ENCODE measurements at places on chromosomes 1 and 21.

- DNase-seq: no peak
Measured at GRCh38 chr1:145972580-145972979, 8.1 kb downstream of the POLR3GL start.

DNA sequence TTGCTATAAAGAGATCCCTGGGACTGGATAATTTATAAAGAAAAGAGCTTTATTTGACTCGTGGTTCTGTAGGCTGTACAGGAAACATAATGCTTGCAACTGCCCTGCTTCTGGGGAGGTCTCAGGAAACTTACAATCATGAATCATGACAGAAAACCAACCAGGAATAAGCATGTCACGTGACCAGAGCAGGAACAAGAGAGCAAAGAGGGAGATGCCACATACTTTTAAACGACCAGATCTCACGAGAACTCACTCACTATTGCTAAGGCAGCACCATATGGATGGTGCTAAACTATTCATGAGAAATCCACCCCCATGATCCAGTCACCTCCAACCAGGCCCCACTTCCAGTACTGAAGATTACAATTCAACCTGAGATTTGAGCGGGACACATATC is 49.8 kb upstream of the RCC1 start:
- peak; percentile 9 for DNase-seq

DNA sequence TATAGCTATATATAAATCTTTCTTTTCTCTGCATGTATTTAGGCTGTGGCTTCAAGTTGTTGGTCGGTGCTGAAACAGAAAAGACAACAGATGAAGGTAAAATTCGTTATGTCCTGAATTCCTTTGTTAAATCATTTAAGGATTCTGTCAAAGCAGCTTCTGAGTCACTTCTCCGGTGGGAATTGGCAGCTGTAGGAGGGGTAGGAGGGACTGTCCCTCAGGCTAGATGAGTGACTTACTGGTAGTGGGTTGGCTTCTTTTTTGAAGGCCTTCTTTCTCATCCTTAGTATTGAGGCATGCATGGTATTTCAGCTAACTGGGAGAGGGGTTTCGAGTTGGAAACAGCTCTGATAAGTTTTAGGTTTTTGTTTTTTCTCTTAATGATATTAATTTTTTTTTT is 22.1 kb upstream of the NEXN start:
- DNase-seq: no peak

GRCh38 chr1:192080684-192081083 is 77.6 kb upstream of the RGS18 start:
- DNase-seq: no peak

- DNase-seq: no peak
Measured at GRCh38 chr1:17207540-17207939, 2.6 kb downstream of the PADI1 start.

DNA sequence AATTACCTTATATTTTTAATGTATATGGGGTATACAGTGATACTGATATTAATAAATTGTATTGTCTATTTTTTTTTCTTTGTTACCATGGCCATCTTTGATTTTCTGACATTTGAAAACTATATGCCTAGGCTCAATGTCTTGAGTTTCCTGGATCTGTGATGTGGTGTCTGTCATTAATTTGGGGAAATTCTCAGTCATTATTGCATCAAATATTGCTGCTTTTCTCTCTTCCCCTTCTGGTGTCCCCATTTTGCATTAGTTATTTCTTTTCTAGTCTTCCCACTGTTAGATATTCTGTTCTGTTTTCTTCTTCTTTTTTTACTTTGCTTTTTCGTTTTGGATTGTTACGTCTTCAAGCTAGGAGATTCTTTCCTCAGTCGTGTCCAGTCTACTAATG is 33.8 kb downstream of the ZBTB40 start:
- DNase-seq: no peak

- DNase-seq: no peak
Measured at GRCh38 chr1:81129366-81129765, 671.4 kb upstream of the ADGRL2 start.

DNA sequence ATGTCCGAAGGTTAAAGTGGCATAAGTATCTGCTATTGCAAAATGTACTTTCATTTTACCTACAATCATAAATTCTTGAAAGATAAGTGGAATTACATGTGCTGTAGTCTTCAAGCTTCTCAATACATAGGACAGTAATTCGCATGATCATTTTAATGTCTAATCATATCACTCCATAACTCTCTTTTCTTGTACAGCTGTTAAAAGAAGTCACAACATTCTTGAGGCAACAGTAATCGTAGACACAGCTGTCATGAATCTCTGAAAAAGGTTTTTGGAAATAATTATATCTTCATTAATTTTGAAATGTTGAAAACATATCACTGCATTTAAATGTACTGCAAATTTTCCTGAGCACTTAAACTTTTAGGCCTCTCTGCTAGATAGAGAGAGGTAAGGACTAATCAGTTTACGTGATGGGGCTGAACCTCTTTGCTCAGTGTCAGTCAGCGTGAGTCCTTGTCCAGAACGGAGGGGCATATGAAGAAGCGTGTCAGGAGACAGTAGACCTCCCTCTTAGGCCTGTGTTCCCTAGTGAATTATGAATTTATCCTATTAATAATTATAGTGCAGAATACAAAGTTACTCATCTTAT is 133.4 kb downstream of the NEK7 start:
- no peak for DNase-seq

DNA sequence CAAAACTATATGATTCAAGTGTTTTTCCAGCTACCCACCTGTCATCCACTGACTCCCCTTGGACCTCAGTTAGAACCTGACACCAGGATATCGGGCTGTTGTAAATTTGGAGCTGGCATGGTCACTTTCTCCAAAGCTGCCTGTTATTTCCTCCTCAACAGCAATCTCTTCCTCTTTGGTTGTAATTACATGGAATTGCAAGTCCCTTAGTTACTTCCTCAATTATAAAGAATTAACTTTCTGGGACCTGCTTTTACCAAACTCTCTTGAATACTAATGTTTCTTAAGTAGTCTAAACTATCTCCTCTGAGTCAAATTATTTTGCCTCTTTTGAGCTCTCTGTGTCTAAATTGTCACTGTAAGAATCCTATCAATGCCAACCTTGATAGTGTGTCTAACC is 150.3 kb upstream of the SGIP1 start:
- no peak for DNase-seq

DNA sequence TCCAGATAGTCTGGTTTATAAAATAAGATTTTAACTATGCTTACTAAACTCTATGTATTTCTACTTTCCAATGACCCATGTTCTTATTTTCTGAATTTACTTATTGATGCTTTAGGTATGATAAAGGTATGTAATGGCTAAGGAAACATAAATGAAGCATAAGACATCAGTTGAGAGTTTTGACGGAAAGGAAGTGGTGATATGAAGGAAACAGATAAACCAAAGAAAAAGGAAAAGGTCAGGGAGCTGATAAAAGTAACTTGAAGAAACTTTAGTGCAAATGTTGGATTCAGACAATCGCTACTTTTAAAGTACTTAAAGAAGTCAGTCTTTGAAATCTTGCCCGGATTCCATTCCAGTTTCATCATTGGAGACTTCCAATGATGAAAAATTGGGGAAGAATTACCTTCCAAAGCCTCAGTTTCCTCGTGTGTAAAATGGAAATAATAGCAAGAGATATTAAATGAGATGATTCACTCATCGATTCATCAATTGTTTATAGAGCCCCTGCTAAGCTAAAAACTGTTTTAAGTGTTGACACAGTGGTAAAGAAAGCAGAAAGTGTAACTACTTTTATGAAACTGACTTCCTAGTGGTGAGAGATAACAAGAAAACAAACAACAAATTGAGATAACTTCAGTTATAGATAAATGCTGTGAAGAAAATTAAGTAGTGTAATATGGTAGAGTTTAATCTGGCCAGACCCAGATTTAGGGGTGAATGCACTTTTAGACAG is 10.6 kb downstream of the PTPRC start:
- DNase-seq: no peak

GRCh38 chr1:174135211-174135610 is 24.1 kb upstream of the RABGAP1L start:
- DNase-seq: no peak

DNA sequence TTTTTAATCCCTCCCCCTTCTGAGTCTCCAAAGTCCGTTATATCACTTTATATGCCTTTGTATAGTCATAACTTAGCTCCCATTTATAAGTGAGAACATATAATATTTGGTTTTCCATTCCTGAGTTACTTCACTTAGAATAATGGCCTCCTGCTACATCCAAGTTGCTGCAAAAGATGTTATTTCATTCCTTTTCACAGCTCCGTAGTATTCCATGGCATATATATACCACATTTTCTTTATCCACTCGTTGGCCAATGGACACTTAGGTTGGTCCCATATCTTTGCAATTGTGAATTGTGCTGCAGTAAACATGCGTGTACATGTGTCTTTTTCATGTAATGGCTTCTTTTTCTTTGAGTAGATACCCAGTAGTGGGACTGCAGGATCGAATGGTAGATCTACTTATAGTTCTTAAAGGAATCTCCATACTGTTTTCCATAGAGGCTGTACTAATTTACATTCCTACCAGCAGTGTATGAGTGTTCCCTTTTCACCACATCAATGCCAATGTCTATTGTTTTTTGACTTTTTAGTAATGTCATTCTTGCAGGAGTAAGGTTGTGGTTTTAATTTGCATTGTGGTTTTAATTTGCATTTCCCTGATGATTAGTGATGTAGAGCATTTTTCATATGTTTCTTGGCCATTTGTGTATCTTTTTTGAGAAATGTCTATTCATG is 12.3 kb downstream of the MAN1C1 start:
- DNase-seq: no peak

DNA sequence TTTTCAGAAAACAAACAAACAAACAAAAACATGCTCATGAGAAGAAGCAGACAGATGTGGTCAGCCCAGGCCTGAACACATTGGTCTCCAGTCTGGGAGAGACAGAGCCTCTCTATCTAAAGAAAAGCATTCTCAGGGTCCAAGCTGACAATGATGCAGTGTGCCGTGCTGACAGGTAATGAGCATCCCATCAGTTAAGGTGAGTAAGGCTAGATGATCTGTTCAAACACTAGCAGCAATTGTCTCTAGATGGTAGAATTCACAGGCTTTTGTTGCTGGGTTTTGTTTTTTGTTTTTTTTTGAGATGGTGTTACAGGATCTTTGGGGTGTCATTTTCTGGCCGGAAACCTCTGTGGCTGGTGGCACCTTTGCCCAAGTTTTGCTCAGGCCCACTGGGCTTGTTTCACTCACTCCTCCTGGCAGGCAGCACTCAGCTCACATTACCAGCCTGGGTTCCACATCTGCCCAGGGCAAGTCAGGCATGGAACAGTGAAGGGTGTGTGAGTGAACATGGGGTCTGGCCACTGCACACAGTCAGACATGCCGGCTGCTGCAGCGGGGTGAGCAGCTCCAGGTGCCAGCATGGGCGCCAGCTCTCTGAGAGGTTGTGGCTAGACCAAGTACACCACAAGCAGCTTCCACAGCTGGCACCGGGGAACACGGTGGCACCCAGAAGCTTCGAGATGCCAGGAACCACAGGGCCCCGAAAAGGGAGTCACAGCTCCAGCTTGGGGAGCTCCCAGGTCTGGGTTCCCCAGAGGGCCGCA is 2.5 kb upstream of the C1QA start:
- DNase-seq: no peak

DNA sequence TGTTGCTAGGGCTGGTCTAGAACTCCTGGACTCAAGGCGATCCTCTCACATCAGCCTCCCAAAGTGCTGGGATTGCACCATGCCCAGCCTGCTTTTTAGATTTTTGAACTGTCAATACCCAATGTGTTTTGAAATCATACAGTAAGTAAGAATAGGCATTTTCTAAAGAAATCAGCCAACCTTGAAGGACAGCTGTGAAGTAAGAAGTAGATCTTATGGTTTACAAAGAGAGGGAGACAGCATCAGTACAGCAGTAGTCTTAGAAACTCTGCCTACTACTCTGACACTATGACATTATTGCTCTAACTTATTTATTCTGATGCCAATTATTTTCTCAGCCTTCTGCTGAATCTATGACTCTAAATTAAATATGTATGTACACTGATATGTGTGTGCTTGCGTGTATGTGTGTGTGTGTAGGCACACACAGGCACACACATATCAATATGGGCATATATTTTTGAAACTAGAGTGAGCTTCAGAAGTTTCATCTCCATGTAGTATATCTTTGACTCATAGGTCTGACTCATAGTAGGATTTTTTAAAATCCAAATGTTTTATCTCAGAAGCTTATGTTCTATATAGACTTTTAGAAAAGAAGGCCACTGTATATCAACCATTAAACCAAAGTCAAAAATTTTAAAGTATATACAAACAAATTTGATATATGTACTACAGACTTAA is 140.4 kb downstream of the COL24A1 start:
- no peak for DNase-seq

GRCh38 chr1:70768216-70768615 is 279.4 kb downstream of the PTGER3 start:
- DNase-seq: no peak

GRCh38 chr1:8211251-8211882 is 106.5 kb upstream of the SLC45A1 start:
- no peak for DNase-seq

DNA sequence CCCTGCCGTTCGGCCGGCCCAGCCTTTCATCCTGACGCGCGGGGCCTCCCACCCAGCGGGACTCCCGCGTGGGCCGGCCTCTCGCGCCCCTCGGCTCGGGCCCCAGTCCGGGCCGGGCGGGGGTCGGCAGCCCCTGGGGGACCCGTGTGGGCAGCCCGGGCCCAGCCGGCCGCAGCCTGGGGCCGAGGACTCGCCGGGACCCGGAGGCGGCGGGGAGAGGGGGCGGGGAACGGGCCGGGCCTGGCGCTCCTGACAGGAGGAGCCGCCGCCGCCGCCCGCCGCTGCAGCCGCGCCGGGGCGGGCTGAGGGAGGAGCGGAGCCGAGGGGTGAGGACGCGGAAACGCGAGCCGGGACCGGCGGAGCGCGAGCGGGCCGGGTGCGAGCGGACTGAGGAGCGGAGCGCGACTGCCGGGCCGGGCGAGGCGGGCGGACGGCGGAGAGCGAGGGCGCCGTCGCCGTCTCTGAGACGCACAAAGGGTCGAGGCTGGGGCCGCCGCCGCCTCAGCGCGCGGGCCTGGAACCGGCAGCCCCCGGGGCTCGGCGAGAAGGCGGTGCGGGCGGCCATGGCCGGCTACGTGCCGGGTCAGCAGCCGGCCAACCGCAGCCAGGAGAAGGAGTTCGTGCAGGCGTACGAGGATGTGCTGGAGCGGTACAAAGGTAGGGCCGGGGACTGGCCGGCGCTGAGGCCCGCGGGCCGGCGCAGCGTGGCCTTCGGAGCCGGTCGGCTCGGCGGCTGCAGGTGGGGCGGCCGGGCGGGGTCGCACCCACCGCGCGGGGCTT is 79.1 kb downstream of the NDUFS5 start:
- DNase-seq: peak; percentile 36

- DNase-seq: no peak
Measured at GRCh38 chr1:37040261-37040660, 5.9 kb upstream of the GRIK3 start.

DNA sequence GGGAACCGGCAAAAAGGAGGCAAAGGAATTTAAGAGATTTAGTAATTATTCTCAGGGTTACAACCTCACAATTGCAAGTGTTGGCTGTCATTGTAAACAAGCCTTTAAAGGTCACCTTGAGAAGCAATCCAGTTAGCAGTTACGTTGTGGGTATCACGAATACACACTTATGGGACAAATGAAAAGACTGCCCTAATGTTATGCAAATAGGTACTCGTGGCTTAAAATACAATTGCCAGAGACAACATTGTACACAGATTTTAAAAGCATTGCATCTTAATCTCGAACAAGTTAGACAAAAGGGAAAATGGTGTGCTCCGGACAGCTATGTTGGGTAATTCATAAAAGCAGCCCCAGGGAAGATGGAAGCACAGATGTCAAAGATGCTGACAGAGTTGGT is 120.5 kb upstream of the ZC3H12A start:
- DNase-seq: no peak

GRCh38 chr1:198890214-198890930 is 251.5 kb downstream of the PTPRC start:
- DNase-seq: no peak

- DNase-seq: peak; percentile 40
Measured at GRCh38 chr21:33127154-33127867, 57.4 kb downstream of the OLIG1 start.

Measured in activated CD4-positive, alpha-beta T cell treated with anti-CD3 and anti-CD28 coated beads, Interleukin-2, amount 50 U/mL, for 24 hours (primary cell).